ENCODE measurements at places on chromosomes 1 and 21.

- DNase-seq, result no peak
Observed at GRCh38 chr1:67314696-67315095, 7.0 kb downstream of the IL12RB2 start.

GRCh38 chr21:21624674-21625073 is 626.5 kb downstream of the NCAM2 start:
- DNase-seq, result no peak

DNA sequence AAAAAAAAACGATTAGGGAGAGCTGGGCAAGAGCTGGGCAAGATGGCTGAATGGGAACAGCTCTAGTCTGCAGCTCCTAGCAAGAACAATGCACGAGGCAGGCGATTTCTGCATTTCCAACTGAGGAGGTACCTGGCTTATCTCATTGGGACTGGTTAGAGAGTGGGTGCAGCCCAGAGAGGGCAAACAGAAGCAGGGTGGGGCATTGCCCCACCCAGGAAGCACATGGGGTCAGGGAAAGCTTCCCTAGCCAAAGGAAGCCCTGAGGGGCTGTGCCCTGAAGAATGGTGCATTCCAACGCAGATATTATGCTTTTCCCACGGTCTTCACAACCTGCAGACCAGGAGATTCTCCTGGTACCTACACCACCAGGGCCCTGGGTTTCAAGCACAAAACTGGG is 251.6 kb downstream of the GPATCH2 start:
- no peak for DNase-seq

DNA sequence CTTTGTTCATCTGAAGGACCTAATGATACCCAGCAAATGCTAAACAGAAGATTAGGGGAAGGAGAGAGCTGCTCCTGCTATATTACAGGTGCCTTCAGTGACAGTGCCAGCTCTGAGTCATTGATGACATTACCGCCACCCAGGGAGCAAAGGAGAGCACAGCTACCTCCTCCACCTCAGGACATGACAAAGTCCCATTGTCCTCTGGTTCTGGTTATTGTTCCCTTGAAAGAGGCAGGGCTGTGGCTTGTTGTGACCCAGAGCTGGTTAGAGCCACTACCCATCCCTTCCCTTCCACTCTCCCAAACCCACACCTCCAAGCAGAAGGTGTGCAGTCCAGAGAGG is 363.5 kb upstream of the DUSP10 start:
- no peak for DNase-seq

GRCh38 chr1:117567976-117568375 is 37.9 kb upstream of the TENT5C start:
- DNase-seq, result no peak

DNA sequence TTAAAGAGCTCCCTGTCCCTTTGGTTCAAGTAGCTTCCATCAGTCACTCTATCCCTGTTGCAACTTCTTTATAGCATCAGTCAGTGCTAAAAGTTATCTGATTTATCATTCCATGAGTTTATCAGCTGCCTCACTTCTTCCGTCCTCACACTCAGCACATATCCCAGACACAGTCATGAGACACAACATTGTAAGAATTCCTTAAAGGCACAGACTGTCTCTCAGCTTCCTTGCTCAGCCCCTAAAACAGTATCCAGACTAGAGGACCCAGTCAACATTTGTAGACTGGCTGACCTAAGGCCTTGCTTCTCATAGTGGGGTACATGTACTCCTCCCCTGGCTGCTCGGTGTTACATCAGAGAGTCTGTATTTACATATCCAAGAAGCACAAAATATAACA is 164.9 kb upstream of the ADGRL2 start:
- DNase-seq, result no peak

- no peak for DNase-seq
Observed at GRCh38 chr21:9758141-9758540, 763.2 kb upstream of the TPTE start.
